NCI-H187 treated with DMSO at 0.1 percent for 48 hours (cell line): ENCODE measurements at places on chromosomes 7 and 10.

DNA sequence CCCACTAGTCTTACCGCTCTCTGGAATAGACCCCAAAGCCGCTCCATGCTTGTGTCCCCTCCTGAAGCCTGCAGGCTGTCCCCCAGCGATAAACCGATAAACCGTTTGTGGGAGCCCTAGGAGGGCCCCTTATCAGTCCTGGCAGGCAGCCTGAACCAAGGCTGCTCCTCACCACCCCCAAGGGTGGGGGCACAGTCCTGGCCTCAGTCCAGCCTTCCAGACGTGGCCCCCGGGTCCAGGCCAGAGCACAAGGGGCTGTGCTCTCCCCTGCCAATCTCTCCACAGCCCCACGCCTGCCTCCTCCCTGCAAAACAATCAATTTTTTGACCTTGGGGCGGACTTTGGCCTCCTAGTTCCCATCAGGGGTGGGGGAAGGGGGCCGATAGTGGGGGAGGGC is at the start of gene TFR2:
TFR2 (minus strand) TSS at position 90 of the 397 bp plus-strand sequence; CDS start at position 47, 43 bp downstream.
- DNase-seq, result no peak

GRCh38 chr7:114670676-114671075 is 251.2 kb upstream of the MDFIC start:
- no peak for DNase-seq

GRCh38 chr7:114212721-114213429 is 201.7 kb upstream of the FOXP2 start:
- no peak for DNase-seq

DNA sequence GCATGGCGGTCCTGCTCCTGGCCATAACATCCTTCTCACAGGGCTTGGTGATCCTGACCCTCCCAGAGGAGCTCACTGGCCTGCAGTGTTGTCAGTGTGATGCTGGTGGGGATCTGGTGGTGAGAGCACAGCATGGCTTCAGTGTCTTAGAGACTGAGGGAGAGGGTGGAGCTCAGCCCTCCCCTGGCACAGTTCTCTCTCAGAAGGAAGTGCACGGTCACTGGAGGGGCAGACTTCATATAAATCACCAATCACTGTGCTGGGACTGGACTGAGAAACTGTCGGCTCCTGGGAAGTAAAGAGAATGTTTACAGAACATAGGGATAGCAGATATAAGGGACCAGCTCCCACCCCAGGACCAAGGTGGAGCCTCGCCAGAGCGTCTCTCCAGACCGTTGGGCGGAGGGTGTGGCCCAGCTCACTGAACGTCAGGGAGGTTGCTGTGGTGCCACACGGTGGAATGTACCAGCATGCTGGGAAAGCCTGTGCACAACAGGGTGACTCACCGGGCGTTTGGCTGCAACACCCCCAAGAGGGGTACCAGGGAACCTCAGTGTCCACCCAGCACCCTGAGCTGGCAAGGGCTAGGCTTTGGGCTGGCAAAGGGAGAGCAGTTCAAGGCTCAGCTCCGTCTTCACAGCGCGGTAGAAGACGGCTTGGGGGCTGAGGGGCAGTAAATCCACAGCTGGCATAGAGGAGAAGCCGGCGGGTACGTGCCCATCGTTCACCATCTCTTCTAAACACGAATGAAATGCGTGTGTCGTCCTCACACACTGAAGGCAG is 8.8 kb upstream of the GET4 start:
- DNase-seq, result no peak
